ENCODE measurements at places on chromosomes 4 and X.

DNA sequence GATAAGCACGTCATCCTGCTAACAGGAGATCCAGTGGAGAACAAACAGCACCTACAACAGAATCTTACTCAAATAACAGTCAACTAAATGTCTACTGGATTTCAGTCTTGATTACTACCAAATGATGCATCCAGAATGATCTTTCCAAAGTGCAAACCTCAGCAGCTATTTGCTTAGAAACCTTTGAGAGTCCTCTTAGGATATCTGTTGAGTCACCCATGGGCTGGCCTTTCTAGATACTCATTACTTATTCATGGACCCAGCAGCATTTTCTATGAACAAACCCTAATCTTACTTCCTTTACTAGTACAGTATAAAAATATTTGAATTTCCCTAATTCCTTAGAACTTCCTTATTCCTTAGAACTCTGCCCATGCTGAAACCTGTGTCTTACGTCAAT, 118.5 kb upstream of the PABPC4L start:
- DNase-seq: peak; percentile 44

- no peak for DNase-seq
Observed at GRCh38 chrX:148441387-148441786, 59.0 kb upstream of the AFF2 start.

- no peak for DNase-seq
Observed at GRCh38 chrX:103442536-103442901, 66.2 kb downstream of the BEX3 start.

DNA sequence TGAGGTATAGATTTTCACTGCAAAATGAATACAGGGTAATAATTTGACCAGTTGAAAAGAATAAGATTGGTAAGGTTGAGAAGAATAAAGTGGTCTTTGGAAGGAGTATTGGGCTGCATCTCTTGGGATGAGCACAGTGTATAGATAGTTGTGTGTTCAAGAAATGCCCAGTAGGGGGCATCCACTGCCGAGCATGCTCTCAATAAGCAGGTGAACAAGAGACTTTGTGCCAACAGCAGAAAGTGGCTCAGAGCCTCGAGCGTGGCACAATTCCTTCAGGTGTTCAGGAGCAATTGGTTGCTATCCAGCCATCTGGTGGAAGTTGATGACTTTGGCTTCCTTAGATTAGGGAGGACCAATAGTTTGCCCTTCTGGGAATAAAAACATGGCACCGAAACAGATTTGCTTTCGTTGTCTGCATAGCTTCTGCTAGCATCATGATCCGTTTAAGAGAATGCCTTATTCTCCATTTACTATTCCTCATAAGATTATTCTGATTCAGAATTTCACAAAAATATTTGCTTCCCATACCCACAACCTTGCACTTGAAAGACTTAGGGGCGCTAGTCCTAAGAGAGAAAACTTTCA, 258.1 kb upstream of the NEIL3 start:
- DNase-seq: peak; percentile 58

GRCh38 chrX:74234818-74235217, 69.2 kb upstream of the ZCCHC13 start:
- no peak for DNase-seq

DNA sequence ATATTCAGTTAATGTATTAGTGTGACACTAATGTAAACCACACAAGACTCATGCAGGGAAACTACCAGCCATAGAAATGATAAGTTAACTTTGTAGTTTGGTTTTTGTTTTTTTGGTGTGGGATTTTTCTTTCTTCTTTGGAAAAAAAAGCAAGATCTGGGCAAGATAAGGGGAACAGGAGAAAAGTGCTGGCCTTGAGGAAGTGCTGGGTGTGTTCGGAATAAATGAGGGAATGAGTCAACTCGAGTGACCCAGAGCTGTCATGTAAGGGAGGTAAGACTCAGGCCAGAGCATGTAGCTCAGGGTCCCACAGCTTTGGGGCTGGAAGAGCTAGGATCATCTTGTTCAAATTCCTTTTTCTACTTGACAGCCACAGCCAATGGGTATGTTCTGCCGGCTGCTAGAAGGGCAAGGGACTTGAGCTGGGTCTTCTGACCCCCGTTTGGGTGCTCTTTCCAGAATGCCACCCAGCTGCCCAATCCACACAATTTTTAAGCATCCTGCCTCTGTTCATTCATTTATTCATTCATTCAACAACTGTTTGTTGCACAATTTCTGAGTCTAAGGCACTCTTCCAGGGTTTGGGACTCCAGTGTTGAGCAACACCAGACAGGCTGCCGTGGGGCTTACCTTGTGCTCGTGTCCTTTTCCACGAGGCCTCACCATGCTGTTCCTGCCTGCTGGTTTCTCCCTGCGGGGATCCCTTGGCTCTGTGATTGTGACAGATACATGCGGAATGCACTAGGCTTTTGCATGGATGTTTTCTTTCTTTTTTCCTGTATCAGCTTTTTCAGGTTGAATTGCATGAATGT, 54.5 kb downstream of the CLDN34 start:
- peak; percentile 36 for DNase-seq

DNA sequence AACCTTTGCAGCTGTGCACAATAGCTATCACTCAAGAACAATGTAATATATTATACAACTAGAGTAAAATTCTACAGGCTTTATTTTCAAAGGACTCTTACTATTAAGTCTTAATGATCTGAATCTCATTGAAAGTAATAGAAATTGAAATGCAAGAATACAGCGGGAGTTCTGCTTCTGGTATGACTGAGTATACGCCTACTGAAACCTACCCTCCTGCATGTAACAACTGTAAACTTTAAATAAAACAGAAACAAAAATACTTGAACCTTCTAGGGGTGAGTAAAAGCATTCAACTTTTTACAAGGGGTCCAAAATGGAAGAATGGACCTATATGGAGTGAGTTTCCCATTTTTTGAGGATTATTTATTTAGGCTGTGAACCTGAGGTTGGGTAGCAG, 13.5 kb downstream of the DCHS2 start:
- no peak for DNase-seq

DNA sequence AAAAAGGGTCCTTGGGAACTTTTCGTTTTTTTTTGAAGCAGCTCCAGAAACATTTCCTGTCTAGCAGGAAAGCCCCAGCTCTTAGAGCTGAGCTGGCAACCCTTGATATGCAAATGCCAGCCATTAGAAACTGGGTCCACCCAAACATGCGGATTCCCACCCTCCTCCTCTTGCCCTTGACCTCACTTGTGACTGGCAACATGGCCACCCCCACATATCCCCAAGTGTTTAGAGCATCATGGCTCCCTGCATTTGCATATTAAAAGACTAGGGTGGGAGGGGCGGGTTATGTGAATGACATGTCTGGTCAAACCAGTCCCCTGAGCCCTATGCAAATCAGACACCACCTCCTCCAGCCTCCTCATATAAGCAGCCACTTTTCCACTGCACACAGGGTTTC, 671.1 kb downstream of the FAT4 start:
- peak; percentile 1 for DNase-seq

- no peak for DNase-seq
Observed at GRCh38 chr4:155489271-155489670, 112.5 kb upstream of the MAP9 start.

- no peak for DNase-seq
Observed at GRCh38 chrX:11764602-11765067, 6.6 kb downstream of the MSL3 start.

GRCh38 chr4:77893451-77893850, 30.8 kb downstream of the MRPL1 start:
- DNase-seq: no peak

DNA sequence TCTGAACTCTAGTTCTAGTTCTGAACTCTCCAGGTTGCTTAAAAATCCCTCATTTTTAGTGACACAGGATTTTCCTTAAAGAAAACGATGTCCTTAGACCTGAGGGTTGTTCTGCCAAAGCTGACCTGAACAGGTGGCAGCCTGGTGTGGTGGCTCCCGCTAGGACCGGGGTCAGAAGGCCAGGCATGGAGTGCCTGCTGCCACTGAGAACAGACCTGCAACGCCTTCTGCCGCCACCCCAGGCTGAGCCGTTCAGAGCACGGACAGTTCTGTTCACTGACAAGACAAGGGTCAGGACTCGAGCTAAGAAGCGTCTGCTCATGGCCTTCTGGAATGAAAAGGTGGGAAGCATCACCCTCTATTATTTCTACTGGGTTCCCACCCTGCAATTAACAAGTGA, 15.8 kb downstream of the DCTD start:
- DNase-seq: no peak

GRCh38 chr4:76233529-76233928, 18.0 kb upstream of the FAM47E start:
- DNase-seq: no peak

- no peak for DNase-seq
Observed at GRCh38 chrX:41688156-41688555, 617 bp upstream of the GPR34 start.

- no peak for DNase-seq
Observed at GRCh38 chrX:116841290-116841689, 378.5 kb upstream of the CT83 start.

DNA sequence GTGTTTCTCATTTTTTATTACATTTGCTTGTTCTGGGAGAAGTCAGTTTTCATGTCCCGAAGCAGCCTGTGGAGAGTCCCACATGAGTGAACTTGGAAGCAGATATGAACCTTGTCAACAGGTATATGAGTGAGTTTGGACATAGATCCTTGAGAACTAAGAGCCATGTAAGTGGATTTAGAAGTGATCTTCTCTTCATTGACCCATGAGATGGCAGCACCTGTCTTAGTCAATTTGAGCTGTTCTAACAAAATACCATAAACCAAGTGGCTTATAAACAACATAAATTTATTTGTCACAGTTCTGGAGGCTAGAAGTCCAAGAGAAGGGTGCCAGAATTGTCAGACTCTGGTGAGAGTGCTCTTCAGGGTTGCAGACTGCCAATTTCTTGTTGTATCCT, 1043.8 kb downstream of the ADGRL3 start:
- no peak for DNase-seq

Data from kidney tubule cell (primary cell).